ENCODE measurements at places on chromosomes 11 and 22. TPM values are rescaled to one million over a fixed set of nuclear protein-coding genes. Genes with fewer than 3 reads are reported as not detected.

Gene CARNS1
- total RNA-seq = 39.0 TPM

Gene DPAGT1
- total RNA-seq = 8.0 TPM

Gene OVOL1
- total RNA-seq = 2.1 TPM

Gene OR2AG2
- not detected for total RNA-seq

Gene TLCD5
- 9.4 TPM for total RNA-seq

Gene RIC8A
- 76.2 TPM for total RNA-seq

Gene BATF2
- total RNA-seq = 0.21 TPM

Gene GNB1L
- total RNA-seq = 6.1 TPM

- peak; percentile 82 for DNase-seq
Observed at GRCh38 chr22:46797355-46797754, 34.9 kb downstream of the TBC1D22A start.

GRCh38 chr11:86196085-86196696 is 48.4 kb upstream of the EED start:
- no peak for DNase-seq

GRCh38 chr22:46688949-46689348 is 49.1 kb downstream of the CERK start:
- no peak for DNase-seq

GRCh38 chr11:46330563-46331281 is 16.5 kb upstream of the DGKZ start:
- DNase-seq = peak; percentile 60

GRCh38 chr22:23682827-23683355 is 7.9 kb upstream of the RGL4 start:
- no peak for DNase-seq

DNA sequence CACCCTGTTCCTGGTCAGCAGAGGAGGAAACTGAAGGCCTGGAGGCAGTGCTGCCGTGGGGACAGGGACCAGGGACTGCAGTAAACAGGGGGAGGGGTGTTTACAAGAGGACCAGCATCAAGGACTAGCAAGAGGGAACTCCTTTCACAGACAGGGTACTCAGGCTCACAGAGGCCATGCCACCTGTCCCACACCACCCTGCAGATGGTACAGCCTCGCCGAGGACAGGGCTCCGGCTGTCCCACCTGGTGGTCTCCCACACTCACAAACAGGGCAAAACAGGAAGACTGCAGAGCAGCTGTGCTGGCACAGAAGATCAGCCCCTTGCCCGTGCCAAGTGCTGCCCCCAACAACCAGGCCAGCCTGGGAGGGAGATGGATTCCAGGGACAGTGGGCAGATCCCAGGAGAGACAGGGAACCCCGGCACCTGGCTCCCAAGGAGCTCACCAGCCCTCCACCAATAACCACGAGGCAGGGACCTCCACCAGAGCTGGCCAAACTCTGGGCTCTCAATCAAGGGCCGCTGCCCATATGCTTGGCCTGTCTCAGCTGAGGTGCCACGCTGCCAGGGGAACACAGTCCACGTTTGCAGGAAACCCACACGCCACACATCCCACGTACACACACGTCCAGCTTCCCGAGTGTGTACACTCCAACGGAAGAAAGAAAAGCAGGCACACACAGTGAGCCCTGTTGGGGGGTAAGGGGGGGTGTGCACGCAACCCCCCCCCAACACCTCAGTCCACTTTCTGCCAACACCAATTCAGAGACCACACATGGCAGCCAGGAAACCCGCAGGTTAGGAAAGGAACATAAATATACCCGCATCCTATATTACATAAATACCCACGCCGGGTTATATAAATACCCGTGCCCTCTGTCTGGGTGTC is 2.1 kb downstream of the CSNK1E start:
- peak; percentile 72 for DNase-seq

GRCh38 chr11:76230392-76230791 is 24.1 kb upstream of the WNT11 start:
- no peak for DNase-seq

DNA sequence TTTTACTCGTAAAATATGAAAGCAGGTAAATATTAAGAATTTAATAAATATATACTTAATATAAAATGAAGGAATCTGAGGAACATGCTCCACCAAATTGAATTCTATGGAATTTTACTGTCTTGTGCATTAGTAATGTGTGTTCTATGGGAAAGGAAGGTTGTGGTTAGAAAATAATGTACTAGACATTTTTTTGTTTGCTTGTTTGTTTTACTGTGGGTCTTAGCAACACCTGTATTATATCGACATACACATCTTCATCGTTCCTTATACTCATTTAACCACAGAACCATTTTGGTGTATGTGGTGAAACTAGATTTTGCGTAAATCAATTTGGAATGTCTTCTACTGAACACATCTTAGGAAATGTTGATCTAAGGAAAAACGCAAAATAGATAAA is 114.1 kb upstream of the MTMR2 start:
- no peak for DNase-seq

- DNase-seq = no peak
Observed at GRCh38 chr11:130160498-130161155, 1.0 kb downstream of the ST14 start.

GRCh38 chr11:72521664-72522063 is 87.3 kb upstream of the CLPB start:
- DNase-seq = no peak

DNA sequence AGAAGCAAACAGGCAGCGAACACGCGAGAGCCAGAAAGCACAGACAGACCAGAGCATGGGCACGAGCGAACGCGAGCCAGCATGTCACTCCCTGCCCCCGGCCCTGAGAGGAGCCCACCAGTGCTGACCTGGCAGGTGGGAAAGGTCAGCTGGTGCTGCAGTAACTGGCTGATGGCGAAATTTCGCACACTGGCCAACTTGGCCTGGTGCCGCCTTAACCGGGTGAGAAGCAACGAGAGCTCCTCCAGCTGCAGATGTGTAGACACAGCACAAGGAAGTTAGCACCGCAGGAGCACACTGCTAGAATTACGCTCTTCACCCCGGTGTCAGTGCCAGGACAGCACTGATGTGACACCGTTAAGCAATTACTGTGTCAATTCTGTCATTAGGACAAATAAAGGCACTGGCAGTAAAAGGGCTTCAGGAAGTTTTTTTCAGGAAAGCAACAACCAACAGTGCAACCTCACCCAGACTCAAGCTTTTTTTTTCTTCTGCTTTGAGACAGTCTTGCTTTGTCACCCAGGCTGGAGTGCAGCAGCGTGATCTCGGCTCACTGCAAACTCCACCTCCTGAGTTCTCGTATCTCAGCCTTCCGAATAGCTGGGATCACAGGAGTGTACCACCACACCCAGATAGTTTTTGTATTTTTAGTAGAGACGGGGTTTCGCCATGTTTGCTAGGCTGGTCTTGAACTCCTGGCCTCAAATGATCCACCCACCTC is 76.8 kb downstream of the C11orf58 start:
- peak; percentile 59 for DNase-seq

- no peak for DNase-seq
Observed at GRCh38 chr11:50032574-50032973, at the start of gene OR4C45. OR4C45 (plus strand) TSS chr11:50032874.

DNA sequence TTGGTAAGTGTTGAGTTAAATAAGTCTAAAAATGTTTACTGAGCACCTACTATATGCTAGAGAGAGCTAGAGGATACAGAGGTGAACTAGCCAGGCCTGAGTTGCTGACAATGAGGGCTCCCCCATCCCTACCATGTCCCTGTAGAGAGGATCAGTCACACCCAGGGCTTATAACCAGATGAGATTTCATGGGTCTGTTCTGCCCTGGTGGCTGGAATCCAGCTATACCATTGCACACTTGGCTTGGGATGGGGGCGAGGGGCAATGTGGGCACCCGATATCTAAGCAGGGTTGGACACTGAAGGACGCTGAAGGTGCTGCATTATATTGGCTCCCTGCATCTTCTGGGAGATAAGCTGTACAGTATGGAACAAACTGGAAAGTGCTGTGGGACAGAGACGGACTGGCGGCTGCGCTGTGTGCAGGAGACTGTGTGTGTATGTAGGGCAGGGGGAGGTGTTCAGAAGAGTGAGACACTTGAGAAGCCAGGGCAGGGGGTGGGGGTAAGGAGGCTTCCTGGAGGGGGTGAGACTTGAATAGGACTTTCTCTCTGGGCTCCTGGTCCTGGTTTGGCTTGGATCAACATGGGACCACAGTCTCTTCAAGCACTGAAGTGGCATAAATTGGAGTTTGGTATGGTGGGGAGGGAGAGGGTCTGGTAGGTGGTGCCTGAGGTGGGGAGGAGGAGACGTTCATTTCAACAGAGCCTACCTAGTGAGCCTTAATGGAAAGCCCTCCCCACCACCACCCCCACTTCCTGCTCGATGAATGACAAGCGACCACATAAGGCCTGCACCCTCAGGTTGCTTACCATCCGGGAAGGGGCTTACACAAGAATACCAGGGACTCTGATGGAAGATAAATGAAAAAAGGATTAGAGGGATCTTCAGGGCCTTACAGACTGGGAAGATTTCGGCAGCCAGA is 1.8 kb downstream of the CD82 start:
- peak; percentile 73 for DNase-seq

- DNase-seq = no peak
Observed at GRCh38 chr11:28799316-28799715, 691.1 kb downstream of the METTL15 start.

GRCh38 chr11:119320776-119321524 is 4.0 kb upstream of the MCAM start:
- DNase-seq = peak; percentile 73
